ENCODE measurements at places on chromosomes 12 and 14.
A peak's percentile ranks its signal among the peaks of the same experiment; 100 is the strongest.

GRCh38 chr12:124162151-124163110 is 132.5 kb upstream of the RFLNA start:
- DNase-seq = peak; percentile 24

DNA sequence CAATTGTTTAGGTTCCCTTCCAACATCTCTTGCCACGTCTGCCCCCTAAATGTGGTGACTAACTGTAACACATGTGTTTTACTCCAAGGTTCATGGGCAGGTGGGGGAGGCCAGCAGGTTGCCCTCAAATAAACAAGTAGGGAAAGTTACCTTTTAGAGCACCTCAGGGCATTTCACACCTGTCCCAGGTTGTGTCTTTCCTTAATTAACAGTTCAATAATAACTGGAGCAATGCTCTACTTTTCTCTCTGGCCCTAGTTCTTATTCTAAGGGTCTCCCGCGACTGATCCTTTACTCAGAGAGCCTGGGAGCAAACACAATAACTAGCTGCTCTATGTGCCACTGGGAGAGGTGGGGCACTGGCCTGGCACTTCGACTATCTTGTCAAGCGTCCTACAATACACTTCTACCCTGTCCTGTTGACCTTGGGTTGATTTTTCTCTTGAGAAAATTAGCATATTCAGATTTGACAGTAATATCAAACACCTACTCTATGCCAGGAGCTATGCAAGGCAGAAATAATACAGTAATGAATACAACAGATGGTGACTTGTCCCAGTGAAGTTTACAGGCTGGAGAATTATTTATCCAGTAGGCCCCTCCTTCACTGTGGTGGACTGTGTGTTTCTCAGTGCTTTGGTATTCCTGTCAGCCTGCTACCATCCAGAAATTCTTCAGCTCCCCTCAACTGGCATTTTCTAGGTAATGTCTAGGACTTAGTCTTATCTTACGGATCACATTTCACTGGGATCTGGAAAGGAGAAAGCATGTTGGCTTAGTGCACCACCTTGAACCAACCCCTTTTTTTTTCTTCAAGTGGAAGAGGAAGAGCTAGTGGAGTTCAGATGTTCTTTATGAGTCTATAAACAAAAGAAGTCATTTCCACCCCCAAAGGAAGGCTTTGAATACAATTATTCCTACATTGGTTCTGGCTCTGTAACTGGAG is 202.6 kb downstream of the CRADD start:
- DNase-seq = peak; percentile 74

DNA sequence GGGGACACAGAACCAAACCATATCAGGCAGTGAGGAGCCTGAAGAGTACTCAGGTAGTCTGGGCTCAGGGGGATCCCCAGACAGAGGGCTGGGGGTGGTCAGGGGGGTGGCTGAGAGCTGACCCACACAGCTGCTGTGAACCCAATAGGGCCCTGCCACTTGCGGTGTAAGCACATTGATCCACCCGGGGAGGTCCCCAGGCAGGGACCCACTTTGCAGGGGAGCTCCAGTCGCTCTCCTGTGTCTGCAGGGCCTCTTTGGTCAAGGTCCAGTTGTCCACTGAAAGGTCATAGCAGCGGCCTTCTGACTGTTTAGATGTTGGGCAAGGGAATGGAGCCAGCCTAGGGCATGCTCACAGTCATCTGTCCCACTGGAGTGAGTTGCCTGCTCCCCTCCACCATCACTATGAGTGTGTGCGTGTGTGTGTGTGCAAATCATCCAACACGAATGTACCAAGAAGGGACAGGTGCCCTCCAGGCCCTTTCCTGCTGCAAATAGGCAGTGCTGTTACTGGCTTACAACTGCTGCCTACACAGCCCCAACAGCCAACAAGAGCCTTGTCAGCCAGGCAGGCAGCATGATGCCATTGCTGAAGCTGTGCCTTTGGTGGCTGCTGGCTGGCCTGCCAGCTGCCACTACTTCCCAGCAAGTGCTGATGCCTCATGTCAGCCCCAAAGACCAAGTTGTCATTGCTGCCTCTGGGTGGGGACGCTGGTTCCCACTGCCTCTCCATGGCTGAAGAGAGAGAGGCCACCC is 71.3 kb downstream of the TSPAN11 start:
- no peak for DNase-seq

DNA sequence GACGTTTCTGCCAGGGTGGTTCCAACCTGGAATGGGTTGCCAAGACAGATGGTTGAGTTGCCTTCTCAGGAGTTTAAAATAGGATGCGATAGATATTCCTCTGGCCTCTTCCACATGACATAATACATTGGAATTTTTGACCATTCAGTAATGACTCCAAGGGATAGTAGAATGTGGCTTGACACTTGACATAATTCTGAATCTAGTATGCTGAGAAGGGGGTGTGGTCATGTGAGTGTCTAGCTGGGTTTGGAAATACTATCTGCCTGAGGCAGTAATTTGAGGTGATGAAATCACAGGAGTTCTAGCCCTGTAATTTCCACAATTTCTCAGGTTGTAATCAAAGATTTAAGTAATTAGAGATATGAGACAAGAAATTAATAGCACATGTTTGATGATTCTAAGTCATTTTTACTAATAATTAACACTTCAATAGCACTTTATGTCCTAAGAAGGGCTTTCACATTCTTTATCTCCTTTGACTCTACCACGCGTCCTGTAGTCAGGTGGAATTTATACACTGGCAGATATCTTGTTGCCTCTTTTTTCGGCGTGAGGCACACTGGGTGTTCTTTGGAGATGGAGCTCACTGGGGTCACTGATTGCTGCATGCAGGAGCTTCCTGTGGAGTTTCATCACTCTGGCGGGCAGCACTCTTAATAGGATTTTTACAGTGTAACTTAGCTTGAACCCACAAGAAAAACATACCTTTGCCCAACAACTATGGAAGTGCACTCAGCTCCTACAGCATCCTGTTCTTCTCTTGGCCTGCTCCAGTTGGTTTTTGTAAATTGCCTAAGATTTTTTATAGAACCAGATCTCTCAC is 3.2 kb upstream of the AMIGO2 start:
- DNase-seq = no peak

- no peak for DNase-seq
These were observed 163.3 kb upstream of the DIO3 start for GRCh38 chr14:101398011-101398410.

DNA sequence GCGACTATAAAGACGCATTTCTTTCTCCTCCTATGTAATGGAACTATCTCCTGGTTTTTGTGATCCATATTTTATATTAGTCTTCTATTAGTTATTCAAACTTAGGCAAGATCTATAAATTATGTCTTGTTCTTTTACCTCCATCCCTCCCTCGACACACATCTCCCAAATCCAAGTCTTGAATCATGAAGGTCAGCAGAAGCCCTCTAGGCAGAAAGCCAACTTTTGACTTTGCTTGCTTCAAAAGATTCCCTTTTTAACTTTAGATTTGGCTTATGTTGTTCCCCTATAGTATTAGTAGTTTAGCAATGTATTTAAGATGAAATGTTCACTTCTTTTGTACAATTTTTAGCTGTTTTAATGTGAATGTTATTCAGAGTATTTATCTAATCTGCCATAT is 689.8 kb downstream of the SLC6A15 start:
- no peak for DNase-seq

- no peak for DNase-seq
These were observed 195.7 kb upstream of the NEDD1 start for GRCh38 chr12:96711364-96711763.

DNA sequence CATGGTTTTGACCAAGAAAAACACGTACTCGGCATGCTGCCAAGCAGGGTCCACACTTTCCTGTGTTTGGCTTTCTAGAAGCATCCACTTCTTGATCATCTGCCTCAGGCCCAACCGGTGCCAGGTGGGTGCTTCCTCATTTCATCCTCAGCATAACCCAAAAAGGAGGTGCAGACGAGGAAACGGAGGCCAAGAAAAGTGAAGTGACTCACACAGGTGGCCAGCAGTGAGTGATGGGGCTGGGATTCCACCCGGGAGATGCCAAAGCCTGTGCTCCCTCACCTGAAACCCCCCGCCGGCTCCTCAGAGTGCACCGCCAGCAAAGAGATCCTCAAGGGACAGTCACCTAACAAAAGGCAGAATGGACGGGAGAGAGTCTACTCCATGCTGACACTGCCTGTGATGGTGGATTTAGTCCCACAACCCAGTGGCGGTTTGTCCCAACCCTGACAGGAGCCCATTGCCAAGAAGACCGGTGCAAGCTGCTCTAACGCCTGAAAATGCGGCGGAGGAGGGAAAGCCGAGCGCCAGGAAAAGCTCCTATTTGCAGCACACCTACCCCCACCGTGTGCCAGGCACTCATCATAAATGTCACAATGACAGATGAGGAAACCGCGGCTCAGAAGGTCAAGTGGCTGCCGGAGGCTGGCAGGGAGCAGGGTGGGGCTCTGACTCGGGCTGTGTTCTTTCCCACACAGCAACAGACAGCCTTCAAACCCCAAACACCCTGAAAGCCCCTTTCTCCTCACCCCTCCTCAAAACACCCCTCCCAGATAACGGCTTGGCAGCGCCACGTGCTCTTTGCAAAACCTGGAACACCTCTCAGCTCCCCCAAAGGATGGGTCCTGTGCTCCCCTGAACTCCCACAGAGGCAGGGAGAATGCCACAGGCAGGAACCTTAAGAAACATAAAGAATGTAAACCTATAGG is 18.8 kb downstream of the BCL11B start:
- DNase-seq = peak; percentile 13

- no peak for DNase-seq
These were observed 1.1 kb upstream of the RFX4 start for GRCh38 chr12:106581543-106582248.

- DNase-seq = no peak
These were observed 103.4 kb downstream of the SLC2A13 start for GRCh38 chr12:40002178-40003169.
